ENCODE measurements at places on chromosomes 1 and 21.

DNA sequence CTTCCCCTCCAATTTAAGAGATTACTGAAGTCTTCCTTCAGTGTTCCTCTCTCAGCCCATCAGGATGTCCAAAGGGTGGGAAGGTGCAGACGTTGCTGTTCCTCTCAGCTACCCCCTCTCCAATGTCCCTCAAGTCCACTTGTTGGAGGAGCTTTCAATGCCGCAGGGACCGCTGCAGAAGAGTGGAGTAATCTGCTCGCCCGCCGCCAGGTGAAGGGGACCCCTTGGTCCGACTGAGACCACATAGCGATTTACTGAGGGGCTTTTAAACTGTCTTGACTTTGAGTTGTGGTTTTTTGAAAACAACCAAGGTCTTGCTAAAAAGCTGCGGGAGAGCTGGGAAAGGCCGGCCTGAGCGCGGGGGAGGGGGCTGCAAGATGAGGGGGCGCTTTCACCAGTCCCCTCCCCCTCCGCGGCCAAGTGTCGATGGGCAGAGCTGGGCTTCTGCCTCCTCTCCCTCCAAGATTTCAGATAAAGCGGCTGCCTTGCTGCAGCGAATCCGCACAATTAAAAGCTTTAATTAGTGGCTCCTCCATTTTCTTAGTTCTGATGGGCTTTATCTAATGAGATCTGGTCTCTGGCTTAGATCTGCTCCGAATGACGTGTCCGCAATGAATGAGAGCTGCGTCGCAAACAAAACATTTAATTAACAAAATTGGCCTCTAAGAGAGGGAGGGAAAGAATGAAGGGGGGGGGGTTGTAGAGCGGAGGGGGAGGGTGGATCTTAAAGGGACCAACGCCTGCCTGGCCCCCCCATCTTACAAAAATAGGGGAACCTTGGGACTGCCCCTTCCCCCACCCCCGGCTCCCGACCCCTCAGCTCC lies 5.9 kb downstream of the LMO4 start:
- DNase-seq, result no peak

DNA sequence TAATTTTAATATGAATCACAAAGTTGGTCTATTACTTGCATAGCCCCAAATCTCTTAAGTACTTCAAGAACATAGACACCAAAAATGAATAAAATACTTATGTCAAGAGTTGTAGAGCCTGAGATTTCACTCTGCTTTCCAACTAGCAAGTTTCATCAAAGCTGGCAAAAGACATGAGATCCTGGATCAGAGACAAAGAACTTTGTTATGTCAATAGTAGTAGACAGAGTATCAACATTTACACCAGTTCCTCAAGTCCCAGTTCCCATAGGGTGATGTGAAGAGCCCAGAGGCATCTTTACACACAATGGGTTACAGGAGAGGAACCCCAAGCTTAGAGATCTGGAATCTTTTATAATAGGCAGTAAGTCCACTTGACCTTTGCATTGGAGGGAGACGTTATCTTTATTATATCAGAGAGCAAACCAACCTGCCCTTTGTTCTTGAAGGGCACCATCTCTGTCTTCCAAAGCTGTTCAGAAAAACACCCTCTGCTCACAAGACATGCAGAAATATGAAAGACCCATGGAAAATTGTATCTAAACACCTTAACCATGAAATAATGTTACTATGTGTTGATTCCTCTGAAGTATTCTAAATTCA lies 174.4 kb upstream of the GALNT2 start:
- no peak for DNase-seq

DNA sequence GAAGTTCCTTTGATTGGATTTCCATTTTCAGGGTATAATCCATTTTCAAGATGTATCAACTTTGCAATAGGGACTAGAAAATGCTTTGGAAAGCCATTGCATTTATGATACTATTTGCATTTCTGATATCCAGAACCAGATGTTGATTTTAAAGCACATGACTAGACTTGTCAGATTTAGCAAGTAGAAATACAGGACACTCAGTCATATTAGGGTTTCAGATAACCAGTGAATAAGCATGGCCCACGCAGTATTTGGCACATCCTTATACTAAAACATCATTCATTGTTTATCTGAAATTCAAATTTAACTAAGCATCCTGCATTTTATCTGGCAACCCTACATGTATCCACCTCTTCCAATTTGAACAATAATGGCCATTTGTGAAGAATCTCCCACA lies 113.3 kb upstream of the DPT start:
- DNase-seq, result no peak

DNA sequence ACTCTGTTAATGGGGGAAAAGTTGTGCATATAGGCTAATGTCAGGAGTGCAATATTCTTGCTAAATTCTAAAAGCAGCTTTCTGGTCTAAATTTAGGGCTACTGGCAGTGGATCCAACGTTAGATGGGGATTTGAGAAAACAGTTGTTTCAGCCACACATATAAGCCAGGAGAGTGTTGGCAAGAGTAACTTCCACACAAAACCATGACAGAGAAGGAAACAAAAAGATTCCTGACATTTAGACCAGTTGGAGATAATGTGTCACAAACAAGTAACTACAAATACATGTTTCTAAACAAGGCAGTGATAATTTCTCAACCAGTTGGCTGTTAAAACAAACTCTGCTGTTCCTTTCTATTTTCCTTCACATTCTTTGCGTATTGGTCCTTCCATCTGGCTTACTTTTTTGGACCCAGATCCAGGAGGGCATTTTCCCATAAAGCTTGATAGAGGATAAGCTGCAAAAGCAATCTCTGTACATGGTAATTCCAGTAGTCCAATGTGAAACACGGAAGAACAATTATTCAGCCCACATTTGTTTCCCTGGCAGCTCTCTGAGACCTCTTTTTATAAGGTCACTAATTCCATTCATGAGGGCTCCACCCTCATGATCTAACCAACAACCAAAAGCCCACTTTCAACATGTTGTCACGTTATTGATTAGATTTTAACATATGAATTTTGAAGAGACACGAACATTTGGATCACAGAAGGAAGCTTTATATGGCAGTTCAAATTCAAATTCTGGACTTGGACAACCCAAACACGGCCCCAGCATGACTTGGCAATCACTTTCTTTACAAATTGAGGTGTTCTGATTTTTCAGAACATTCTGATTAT lies 1888.6 kb downstream of the MRPL39 start:
- DNase-seq, result no peak

DNA sequence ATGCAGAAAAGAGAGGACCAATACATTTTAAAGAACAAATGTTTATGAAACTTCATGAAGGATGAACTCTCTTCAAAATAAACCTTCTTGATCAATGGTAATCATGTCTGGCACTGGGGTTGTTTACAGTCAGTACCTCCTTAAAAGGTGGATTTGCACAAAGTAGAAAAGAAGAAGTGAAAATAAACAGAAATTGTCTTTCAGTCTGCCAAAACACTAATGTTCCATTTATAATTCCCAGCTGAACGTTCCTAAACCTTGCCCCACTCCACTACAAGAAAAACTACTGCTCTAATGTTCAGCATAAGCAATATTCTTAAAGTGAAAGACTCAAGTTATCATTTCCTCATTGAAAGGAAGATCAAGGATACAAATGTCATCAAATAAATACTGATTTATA lies 86.2 kb downstream of the EIF4G3 start:
- DNase-seq, result no peak

DNA sequence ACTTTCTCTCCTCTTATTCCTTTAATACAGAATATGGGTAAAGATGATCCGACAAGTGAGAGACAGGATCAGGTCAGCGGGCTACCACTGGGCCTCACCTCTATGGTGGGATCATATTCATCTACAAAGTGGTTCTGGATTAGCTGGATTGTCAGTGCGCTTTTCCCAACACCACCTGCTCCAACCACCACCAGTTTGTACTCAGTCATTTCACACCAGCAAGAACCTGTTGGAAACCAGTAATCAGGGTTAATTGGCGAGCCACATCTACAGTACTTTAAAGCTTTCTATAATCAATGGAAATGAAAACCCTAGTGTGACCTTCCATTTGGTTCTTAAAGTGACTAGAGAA lies 643 bp downstream of the NRAS start:
- DNase-seq, result no peak

GRCh38 chr1:112063781-112064728 lies 74.6 kb upstream of the KCND3 start:
- DNase-seq, result no peak

DNA sequence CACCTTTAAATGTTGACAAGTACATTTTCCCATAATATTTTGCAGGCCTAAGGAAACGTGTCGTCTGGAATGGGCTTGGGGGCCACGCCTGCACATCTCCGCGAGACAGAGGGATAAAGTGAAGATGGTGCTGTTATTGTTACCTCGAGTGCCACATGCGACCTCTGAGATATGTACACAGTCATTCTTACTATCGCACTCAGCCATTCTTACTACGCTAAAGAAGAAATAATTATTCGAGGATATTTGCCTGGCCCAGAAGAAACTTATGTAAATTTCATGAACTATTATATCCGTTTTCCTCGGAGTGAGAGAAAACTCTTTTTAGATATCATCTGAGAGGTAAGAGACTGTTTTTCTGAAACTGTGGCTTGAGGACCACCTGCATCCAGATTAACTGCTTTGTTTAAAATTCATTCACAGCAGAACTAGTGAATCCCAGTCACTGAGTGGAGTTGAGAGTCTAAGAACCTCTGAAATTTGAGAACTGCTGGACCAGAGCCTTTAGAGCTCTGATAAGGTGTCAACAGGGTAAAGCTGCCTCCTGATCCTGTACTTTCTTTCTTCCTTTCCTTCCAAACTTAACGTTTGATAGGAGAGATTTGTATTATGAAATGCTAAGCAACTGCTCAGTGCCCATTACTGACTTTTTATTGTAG lies 811 bp downstream of the EXO1 start:
- DNase-seq, result peak; percentile 22

DNA sequence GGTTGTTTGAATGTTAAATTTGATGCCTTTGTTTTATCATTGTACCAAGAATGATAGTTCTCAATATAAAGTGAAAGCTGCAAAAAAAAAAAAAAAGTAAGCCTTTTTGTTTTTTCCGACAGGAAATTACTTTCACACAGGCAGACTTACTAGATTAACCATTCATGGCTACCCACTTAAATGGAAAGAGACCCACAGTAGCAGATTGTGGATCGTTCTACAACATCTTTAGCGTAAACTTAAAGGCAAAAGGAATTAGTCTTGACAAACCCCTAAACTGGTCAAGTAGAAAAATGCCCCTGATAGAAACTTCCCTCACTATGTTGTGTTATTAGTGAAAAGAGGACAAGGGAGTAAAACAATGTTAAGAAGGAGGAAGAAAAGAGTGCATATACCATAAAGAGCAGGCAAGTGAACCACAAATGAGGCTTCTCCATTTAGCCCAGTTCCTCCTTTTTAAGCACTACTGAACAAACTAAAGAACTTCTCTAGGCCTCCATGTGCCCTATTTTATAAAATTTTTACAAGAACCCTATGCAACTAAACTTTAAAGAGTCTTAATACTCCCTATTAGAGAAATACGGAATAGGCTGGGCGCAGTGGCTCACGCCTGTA lies 1560.3 kb downstream of the MRPL39 start:
- no peak for DNase-seq

DNA sequence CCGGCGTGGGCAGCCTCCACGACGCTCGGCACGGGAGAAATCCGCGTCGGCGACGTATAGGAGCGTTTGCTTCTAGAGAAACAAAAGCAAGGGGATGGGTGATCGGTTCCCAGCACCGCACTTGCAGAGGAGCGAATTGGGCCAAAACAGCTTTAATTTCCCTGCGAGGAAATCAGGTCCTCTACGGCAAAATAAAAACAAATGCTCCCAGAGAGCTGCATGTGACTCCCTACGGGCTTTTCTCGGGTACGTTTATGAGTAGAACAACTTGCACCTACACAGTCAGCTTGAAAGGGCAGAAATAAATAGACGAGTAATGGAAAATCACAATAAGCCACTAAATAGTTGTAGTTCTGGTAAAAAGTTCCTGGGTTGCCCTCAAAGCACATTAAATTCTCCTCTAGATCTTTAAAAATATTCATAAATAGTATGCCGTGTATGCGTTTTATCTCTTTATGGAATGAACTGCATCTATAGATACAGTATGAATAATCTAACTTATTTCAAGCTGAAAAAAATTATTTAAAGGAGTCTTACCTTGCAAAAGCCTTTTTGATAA lies 1.2 kb downstream of the NHLH2 start:
- DNase-seq, result no peak

- no peak for DNase-seq
These were observed 36.0 kb upstream of the SSBP3 start for GRCh38 chr1:54442185-54442584.

GRCh38 chr21:40208206-40208947 lies 341.1 kb downstream of the PCP4 start:
- no peak for DNase-seq

DNA sequence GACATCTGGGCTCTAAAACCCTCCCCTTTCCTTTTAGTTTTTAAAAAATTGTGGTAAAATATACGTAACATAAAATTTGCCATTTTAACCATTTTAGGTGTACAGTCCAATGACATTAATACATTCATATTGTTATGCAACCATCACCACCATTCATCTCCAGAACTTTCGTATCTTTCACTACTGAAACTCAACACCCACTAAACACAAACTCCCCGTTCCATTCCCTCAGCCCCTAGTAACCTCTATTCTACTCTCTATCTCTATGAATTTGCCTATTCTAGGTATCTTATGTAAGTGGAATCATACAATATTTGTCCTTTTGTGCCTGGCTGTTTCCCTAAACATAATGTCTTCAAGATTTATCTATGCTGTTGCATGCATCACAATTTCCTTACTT lies 19.4 kb upstream of the TTC4 start:
- DNase-seq, result no peak
